ENCODE measurements at places on chromosomes 11 and 22.

- DNase-seq = no peak
These were observed 21.8 kb upstream of the CRYBB3 start for GRCh38 chr22:25177895-25178294.

- no peak for DNase-seq
These were observed 31.9 kb downstream of the RRAS2 start for GRCh38 chr11:14327116-14327515.

- no peak for DNase-seq
These were observed 356.3 kb upstream of the NARS2 start for GRCh38 chr11:78930810-78931523.

DNA sequence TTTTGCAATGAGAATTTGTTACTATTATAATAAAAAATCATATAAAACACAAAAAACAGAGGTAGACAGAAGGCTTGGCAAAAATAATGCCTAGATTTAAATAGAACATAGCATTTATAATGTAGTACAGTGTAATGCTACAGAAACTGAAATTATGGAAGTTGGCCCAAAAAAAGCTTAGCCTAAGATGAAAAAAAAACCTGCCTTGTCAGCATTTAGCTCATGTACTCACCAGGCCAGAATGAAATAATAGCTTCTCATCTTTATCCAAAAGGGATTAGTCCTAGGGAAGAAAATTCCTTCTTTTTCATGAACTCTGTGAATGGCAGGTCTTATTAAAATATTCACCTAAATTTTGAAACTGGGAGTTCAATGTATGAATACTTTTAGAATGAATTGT, 951.1 kb downstream of the LRRC4C start:
- no peak for DNase-seq

DNA sequence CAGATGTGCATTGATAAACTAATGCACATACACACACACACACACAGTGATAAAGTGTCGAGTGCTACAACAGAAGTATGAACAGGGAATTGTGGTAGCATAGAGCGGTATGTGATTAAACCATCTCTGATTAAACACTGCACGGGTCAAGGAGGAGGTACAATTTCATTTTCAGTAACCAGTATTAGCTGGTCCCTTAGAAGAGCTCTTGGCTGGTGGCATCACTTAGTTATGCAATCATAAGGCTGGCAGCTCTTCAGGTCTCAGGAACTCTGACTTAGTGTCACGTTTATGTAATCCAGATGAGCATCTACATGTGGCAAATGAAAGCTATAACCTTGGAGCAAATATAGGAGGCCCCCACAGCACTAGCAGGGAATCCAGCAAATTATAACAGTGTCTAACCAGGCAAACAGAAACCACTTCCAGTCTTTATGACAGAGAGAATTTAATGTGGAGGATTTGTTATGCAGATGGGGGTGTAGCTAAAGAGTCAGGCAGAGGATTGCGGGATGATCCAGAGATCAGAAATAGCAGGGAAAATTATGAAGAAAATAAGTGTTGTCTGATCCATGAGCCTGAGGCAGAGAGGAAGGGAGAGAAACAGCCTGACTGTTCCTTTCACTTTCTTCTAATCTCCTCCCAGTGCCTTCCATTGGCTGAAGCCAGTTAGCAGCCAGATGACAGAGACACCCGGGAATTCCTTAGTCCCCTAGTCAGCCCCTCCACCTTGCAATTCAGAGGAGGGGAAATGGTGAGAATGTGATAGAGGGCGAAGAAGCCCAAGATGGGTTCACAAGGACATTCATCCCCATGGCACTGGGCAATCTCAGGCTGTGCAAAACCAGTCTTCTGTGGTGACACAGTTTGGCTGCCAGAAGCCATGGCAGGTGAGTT, 533.1 kb upstream of the TENM4 start:
- DNase-seq = no peak

GRCh38 chr11:11414996-11415395, 61.9 kb upstream of the CSNK2A3 start:
- DNase-seq = no peak

- no peak for DNase-seq
These were observed 11.1 kb upstream of the ENDOD1 start for GRCh38 chr11:95078526-95078925.

GRCh38 chr11:63553759-63554158, 9.4 kb downstream of the PLAAT2 start:
- DNase-seq = no peak

DNA sequence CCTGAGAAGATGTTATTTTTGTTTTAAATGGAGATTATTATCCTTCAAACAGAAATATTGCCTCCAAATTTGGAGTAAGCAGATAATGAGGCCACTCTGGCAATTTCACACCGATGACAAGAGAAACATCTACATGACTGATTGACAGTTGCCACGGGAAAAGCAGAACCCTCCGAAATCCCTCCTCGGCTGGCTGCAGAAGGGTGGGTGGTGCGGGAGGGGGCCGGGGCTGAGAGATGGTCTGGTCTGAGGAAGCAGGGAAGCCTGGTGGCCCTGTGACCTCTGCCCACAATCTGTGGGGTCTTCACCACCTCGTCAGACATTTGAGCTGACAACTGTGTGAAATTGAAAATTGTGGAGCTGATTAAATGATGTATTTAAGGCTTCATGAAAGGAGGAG, 503.2 kb downstream of the MN1 start:
- no peak for DNase-seq

- no peak for DNase-seq
These were observed 7.7 kb downstream of the CECR2 start for GRCh38 chr22:17376950-17377349.

GRCh38 chr22:22094921-22095320, 112.3 kb upstream of the TOP3B start:
- no peak for DNase-seq

- DNase-seq = no peak
These were observed 18.9 kb downstream of the CASP5 start for GRCh38 chr11:105004021-105004420.

GRCh38 chr11:897253-898142, 13.1 kb downstream of the CHID1 start:
- DNase-seq = no peak

- DNase-seq = no peak
These were observed 9.3 kb downstream of the PRDM11 start for GRCh38 chr11:45155627-45156180.

- no peak for DNase-seq
These were observed 41.9 kb downstream of the BID start for GRCh38 chr22:17732251-17732854.

- DNase-seq = no peak
These were observed 274.8 kb downstream of the NTM start for GRCh38 chr11:131645237-131645636.

DNA sequence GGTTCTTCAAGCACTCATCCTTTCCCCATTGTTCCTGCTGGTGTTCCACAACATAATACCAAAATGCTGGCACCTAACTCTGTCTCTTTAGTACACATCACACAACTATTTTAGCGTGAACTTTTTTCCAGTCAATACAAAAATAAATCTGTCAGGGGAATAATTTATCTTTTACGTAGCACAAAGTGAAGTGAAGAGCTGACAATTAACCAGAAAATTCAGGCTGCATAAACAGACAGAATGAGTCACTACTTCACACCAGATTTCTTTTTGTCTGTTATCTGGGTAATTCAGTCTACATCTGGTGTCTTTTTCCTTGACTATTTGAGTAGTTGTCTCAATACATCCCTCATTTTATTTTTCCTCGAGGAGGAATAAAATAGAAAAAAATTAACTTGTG, 7.9 kb upstream of the ETS1 start:
- DNase-seq = no peak

GRCh38 chr11:45247433-45247832, 38.7 kb downstream of the SYT13 start:
- DNase-seq = no peak

DNA sequence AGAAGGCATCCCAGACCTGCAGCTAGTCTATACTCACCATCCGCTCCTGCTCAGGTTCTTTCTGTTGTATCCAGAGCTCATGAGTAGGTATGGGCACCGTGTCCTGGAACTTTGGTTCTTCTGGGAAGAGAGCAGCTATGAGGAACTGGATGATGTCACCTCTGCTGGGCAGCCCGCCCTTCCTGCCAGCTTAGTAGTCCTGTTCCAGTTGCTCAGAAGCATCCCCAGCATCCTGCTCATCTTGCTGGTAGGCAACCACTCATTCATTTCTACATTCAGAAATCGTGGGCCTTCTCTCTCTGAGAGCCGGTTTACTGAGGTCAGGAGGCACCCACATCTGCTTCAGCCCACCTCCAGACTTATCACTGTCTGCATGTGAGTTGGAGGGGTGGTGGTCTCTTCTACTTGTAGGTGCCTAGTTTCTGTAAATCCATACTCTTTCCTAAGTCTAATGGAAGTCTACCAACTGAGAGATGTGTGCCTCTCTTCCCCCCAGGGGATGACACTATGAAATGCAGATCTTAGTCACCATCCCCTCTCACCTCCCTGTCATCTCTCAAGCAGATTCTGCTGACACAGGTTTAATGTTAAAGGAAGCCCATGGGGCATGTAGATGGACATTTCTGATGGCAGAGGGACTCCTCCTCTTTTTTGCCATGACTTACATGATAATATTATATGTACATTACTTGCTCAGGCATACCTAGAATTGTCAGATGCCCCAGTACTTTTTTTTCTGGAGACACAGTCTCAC, 29.6 kb upstream of the CCDC134 start:
- no peak for DNase-seq

- DNase-seq = no peak
These were observed 106.6 kb downstream of the EMSY start for GRCh38 chr11:76551400-76551799.

DNA sequence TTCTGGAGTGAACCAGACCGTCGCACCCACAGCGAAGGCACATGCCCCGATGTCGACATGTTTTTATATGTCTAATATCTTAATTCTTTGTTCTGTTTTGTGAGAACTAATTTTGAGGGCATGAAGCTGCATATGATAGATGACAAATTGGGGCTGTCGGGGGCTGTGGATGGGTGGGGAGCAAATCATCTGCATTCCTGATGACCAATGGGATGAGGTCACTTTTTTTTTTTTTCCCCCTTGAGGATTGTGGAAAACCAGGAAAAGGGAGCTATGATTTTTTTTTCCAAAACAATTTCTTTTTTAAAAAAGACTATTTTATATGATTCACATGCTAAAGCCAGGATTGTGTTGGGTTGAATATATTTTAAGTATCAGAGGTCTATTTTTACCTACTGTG, 49.2 kb upstream of the OR4B1 start:
- no peak for DNase-seq

- DNase-seq = no peak
These were observed 66.5 kb upstream of the SLC25A18 start for GRCh38 chr22:17496841-17497240.

DNA sequence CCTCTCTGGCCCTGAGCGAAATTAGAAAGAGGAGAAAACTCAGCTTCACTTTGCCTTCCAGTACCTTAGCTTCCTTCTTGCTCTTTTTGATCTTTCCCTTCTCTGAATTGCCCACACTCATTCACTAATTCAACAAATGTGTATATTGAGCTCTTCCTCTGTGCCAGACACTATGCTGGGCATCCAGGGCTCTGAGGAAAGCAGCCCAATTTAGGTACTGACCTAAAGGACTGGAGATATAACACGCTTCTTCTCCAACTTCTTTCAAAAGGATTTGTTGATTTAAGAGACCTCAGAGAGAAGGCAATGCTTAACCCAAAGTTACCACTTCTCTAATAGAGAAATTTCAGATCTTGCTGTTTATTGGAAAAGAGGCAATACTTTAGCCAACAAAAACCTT, 103.6 kb downstream of the TMPRSS5 start:
- DNase-seq = no peak

DNA sequence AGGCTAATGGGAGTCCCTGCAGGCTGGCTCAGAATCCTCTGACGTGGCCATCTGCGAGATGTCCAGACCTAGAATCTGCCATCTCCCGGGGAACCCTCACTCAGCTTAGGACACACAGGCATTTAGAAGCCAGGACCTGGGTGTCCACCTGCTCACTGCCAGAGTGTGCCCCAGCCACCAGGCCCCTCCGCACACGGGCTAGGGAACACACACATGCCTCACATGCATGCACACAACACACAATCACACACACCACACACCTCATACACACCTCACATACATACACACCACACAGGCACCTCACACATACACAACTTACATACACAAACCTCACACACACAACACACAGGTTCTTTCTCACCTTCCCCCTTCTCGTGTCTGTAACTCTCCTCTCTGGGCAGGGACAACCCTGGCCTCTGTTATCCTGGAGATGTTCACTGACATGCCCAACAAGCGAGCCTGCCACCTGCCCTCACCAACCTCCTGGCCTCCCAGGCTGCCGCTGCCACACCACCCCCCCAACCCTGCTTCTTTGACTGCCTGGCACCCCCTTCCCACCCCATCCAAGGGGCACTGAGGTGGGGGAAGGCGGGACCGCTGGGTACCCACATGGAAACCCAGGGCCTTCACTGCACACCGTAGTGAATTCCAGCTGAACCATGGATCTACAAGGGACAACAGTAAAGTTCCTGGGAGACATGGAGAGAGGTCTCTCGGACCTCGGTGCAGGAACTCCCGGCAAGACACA, 38.1 kb downstream of the GNB1L start:
- DNase-seq = no peak

- no peak for DNase-seq
These were observed 66.5 kb downstream of the ARHGAP42 start for GRCh38 chr11:100753571-100753970.

DNA sequence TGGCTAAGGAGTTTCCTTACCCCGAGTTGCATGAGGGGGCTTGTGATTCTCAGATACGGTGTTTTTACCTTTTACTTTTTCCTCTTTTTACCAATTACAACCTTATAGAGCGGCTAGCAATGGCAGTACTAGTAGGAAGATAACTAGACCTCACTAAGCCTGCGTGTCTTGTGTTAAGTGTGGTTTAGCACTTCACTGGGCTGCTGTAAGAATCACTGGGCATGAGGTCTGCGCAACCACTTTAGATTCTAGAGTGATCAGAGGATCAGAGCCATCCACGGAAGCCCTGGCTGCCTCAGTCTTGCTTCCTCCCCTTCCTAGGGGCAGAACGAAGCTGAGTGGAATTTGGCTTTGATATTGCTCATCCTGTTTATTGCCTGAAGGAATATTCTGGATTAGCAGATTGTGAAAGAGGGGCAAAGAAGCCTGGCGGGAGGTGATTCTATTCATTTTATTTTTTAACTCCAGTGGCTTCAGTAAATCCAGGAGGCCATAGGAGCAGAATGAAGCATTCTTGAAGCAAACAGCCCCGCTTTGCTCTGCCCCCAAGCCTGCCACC, 88.5 kb downstream of the GRAMD1B start:
- no peak for DNase-seq

GRCh38 chr11:14393889-14394288, 34.9 kb upstream of the RRAS2 start:
- no peak for DNase-seq

DNA sequence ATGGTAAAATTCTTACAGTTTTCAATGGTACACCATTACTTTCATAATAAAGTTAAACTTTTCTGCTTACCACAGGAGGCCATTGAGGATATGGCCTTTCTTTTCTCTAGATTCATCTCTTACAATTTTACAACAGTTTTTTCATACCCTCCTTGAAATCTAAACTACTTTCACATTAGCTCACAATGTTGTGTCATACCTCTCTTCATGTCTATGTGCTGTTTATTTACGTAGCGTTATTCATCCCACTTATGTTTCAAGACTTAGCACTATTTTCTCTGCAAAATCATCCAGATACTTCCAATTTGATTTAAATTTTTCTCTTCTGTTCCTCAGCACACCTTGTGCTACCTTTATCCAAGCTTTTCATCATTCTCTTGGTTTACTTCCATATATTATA, 123.3 kb downstream of the METTL15 start:
- DNase-seq = no peak

- no peak for DNase-seq
These were observed 582.6 kb downstream of the TBC1D22A start for GRCh38 chr22:47345025-47345424.

- DNase-seq = no peak
These were observed 37.3 kb downstream of the ABCC8 start for GRCh38 chr11:17439316-17439782.

Data from neural crest cell (in vitro differentiated cells).